ENCODE measurements at places on chromosomes 7 and 10.

- peak; percentile 24 for DNase-seq
These were observed 949.4 kb upstream of the POT1 start for GRCh38 chr7:125878988-125879387.

- no peak for DNase-seq
These were observed 44.8 kb upstream of the ZNF479 start for GRCh38 chr7:57176928-57177635.

DNA sequence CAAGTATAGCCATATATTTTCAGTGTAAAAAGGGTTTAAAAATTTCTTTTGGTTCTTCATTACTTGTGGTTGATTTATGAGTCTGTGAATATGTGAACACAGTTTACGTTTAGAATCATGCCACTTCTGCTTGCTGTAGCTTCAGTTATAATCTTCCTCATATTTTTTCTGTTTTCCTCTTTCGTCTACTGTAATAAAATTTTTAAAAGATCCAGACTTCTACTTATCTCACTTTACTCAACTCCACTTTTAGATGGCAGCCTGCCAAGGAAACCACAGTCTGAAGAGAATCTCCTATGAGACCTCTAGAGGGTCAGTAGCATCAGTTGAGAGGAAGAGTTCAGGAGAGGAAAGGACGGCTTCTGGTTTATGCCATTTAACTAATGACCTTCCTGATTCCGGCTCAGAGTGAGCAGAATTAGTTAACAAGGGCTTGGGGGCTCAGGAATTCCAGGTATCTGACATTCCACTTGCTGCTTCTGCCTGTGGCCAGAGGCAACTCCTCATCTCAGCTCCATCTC is 21.4 kb downstream of the CREB5 start:
- DNase-seq: peak; percentile 92

- DNase-seq: no peak
These were observed 65.0 kb downstream of the CACNB2 start for GRCh38 chr10:18205098-18205834.

- DNase-seq: no peak
These were observed 28.1 kb downstream of the CSGALNACT2 start for GRCh38 chr10:43166207-43166879.

All from brain microvascular endothelial cell (primary cell).